Sigmoid colon (tissue), 7 donors: ENCODE measurements at places on chromosomes 12 and 14.

DNA sequence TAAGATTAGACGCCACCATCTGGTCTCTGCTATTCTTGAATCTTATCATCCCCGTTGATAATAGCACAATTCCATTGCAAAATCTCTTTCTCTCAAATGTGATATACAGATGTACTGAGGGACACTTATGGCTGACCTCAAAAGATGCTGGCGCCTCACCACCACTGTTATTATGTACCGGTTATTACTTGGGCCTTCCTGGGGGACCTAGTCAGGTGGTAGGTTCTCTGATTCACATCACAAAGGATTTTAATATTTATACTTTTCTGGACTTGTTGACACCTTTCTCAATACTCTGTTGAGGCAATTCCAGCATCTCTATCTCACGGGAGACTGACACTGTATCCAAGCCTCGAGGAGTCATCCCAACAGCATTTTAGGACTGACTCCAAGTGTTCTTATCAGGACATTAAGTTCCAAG, 21.3 kb upstream of the FAM234B start:
- DNase-seq: no peak

- DNase-seq: no peak
Observed at GRCh38 chr14:93054006-93054405, 61.7 kb downstream of the ITPK1 start.

GRCh38 chr12:271161-271560, 8.5 kb upstream of the SLC6A13 start:
- DNase-seq: no peak

- DNase-seq: no peak
Observed at GRCh38 chr12:20345866-20346265, 22.5 kb upstream of the PDE3A start.

- DNase-seq: no peak
Observed at GRCh38 chr14:76352639-76353281, 23.2 kb upstream of the ESRRB start.

- no peak for DNase-seq
Observed at GRCh38 chr12:52359621-52360061, 7.6 kb downstream of the KRT85 start.

- no peak for DNase-seq
Observed at GRCh38 chr12:64912516-64913255, 88.2 kb downstream of the TBC1D30 start.

GRCh38 chr14:81031488-81031887, 76.1 kb downstream of the TSHR start:
- DNase-seq: no peak

GRCh38 chr12:90504806-90505205, 450.2 kb downstream of the CCER1 start:
- no peak for DNase-seq

- DNase-seq: no peak
Observed at GRCh38 chr14:20706657-20707355, 18.2 kb downstream of the ANG start.

DNA sequence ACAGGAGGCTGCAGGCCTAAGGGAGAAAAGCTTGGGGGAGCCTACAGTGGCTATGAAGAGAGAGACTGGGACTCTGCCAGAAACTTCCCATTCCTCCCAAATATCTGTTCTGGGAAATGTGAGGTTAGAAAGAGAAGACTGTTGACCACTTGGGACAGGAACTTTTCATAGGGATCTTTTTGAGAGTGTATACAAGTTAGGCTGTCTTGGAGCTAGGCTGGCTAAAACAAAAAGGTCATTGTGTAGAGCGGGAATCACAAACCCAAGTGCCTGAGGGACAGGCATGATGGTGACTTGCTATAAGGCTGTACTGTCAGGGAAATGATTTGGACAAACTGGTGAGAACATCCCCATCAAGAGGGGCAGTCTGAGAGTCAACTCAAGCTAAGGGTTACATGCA, 175.1 kb downstream of the GRIP1 start:
- no peak for DNase-seq

- no peak for DNase-seq
Observed at GRCh38 chr12:81465876-81466275, 293.3 kb downstream of the PPFIA2 start.

DNA sequence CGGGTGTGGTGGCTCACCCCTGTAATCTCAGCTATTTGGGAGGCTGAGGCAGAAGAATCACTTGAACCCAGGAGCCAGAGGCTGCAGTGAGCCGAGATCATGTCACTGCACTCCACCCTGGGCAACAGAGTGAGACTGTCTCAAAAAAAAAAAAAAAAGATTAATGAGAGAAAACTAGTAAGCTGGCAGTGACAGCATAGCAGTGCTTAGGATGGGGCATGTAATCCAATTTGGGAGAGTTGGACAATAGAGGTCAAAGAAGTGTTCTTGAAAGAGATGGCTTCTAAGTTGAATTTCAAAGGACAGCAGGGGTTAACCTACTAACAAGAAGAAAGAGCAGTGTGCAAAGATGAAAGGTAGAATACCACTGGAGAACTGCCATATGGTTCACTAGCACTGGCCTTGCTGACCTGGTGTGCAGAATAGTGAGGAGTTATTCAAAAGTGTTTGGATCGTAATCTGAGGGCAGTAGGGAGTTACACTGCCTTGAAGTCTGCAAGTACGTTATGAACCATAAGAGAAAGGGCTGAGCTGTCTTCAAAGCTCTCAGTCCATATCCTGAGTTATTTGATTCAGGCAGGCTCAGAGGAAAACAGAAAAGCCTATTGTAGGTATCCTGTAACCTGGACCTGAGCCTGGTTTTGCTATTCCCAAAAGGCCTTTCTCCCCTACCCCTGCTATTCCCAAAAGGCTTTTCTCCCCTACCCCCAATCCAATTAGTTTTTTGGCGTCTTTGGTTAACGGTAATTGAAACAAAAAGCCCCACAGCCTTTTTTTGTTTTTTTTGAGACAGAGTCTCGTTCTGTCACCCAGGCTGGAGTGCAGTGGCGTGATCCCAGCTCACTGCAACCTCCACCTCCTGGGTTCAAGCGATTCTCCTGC, 3.4 kb downstream of the XPOT start:
- DNase-seq: no peak
